ENCODE measurements at places on chromosomes 11 and 22. TPM values are rescaled to one million over a fixed set of nuclear protein-coding genes. Genes with fewer than 3 reads are reported as not detected.

DNA sequence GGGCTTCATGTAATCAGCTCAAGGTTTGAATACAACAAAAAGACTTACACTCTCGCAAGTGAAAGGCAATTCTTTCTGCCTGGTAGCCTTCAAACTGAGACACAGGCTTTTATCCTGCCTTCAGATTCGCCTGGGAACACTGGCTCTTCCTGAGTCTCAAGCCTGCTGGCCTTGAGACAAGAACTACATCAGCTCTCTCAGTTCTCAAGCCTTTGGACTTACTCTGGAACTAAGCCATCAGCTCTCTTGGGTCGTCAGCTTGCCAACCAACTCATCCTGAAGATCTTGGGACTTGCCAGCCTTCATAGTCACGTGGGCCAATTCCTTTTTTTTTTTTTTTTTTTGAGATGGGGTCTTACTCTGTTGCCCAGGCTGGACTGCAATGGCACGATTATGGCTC lies 35.7 kb upstream of the LRRC10B start:
- DNase-seq = peak; percentile 64

DNA sequence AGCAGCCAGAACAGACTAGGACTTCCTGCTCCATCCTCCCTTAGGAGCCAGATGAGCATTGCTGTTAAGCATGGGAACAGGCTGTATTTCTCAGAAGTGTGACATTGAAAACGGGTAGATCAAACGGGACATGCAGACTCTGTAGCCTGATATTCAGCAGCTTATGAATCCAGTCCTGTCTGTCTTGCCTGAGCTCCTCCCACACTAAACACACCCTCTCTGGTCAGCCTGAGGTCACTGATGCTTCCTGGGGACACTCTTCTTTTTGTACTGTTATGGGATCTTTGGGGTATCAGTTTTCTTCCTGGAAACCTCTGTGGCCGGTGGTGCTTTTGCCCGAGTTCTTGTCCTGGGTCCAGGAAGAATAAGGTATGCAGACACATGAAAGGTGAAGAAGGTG lies 35.8 kb downstream of the C11orf91 start:
- DNase-seq = no peak

- DNase-seq = no peak
Measured at GRCh38 chr11:69380451-69380901, 86.5 kb downstream of the MYEOV start.

GRCh38 chr11:20739577-20739976 lies 70.2 kb downstream of the NELL1 start:
- no peak for DNase-seq

DNA sequence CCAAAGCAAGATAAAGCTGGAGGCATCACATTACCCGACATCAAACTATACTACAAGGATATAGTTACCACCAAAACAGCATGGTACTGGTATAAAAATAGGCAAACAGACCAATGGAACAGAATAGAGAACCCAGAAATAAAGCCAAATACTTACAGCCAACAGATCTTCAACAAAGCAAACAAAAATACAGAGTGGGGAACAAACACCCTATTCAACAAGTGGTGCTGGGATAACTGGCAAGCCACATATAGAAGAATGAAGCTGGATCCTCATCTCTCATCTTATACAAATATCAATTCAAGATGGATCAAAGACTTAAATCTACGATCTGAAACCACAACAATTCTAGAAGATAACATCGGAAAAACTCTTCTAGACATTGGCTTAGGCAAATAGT lies 50.0 kb upstream of the CLTCL1 start:
- no peak for DNase-seq

DNA sequence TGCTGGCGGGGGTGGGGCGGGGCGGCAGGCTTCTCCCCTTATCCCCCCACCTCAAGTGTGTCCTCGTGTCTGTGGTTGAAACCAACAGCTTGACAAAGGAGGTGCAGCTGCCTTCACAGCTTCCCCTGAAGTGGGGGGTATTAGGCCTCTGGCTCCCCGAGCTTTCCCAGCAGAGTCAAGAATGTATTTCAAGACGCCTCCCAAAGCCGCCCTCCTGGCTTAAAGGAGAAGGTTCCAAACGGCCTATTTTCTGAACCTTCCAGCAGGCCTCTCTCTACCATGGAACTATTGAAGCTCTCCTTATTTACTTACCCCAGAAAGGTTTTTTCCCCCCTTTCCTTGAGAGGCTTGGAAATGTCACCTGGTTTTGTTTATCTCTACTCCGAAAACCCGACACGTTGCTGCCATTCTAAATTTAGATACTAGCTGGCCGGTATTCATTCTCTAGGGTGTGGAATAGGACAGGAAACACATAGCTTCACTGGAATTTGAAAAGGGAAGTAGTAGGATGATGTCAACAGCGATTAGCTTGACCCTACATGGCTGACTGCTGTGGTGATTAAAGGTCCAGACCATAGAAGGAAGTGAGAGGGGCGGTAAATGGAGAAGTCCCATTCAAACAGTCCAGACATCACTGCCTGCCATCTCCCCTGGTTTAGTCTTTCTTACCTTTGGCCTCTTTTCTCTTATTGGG lies 671 bp upstream of the PICALM start:
- DNase-seq = peak; percentile 71

DNA sequence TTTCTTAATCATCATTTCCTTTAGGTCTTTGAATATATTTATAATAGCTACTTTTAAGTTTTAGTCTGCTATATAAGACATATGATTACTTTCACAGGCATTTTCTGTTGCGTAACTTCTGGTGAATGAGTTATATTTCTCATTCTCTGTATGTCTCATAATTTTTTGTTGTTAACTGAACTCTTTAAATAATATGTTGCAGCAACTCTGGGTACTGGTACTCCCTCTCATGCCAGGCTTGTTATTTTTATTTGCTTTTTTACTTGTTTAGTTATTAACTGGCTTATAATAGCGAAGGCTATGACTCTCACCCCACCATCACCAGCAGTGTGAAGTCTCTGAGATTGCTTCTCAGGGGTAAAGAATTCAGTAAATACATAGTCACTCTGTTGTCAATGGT lies 524.2 kb upstream of the CHORDC1 start:
- no peak for DNase-seq

DNA sequence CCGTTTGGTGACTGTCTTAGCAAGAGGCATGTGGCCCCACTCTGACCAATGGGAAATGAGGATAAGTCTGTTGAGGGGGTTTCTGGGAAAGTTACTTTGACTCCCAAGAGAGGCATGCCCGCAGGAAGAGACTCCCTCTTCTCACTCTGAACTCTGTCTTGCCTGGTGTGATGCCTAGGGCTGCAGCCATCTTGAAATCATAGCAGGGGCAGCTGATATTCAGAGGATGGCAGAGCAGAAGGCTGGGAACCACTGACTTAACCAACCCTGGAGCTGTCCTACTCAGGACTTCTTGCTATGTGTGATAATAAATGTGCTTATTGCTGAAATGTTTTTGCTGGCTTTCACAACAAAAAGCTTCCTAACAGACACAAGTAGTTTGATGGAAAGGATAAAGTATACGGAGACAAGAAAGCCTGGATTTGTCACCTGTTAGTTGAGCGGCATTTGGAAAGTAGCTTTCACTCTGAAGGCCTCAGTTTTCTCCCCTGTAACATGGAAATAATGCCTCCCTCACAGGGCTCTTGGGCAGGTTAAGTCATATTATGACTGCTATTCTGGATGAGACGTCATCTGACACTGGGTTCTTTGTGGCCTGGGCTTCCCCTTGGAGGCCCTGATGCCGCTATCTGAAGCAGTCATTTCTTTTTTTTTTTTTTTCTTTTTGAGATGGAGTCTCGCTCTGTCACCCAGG lies 128.5 kb downstream of the CEP164 start:
- no peak for DNase-seq

DNA sequence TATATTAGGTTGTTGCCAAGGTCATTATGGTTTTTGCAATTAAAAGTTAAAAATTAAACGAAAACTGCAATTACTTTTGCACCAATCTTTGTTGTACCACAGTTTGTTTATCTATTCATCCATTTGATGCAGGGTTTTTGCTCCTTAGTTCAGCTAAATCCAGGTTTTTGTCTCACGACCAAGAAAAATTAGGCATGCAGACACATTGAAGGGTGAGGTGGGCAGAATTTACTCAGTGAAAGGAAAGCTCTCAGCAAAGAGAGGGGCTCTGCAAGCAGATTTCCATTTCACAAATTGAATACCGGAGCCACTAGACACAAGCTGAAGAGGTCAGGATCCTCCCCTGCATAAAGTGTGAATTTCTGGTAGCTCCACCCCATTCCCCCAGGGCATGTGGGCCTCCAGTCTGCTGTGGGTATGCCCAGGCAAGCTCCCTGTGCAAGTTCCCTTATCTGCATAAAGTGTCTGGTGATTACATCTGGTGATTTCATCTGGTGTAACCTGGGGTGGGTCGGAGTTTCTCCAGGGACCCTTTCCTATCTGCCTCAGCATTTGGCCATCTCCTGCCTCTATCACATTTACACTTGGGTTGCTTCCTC lies 33.3 kb downstream of the APOL6 start:
- DNase-seq = no peak

DNA sequence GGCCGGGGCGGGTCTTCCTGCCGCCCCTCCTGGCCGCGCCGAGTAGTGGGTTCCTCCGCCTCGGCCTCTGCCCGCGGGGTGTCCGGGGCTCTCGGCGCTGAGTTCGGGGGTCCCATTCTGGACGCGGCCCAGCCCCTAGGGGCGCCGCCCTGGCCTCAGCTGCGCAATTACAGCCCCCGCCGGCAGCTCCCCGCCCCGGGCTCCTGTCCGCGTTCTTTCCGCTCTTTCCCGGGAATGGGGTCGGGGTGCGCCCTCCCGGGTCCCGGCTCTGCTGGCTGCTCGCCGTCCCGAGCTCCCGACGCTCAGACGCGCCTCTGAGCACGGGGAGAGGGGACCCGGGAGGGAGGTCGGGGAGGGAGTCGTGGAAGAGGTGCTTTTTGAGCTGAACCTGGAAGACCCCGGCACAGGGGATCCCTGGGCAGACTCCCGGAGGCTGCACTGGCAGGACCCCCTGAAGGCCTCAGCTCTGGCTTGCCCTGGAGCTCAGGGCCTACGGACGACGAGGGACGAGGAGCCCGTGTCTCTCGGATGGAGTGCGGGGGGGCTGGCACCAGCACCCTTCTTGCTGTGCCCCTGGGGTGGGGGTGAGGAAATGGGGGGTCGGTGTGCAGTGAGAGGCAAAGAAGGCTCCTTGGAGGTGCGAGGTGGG lies 558 bp downstream of the TSPAN4 start:
- no peak for DNase-seq

DNA sequence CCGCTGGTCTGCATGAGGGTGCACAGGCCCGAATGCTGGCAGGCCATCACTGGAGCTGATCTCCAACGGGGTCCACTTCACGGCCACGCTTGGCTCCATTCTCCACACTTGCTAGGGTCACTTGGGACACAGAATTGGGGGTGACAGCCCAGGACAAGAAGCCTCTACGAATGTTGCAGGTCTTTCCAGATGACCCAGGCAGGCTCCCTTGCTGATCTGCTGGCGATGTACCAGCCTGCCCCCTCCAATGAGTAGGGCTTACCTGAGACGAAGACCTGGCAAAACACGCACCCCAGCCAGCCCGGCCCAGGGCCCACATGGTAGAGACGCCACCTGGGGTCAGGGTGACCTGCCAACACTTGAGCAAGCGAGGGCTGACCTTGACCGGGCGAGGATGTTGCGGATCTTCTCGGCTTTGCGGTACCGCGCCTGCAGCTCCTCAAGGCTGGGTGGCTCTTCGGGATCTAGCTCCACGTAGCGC lies 44.9 kb downstream of the C11orf58 start:
- DNase-seq = no peak

DNA sequence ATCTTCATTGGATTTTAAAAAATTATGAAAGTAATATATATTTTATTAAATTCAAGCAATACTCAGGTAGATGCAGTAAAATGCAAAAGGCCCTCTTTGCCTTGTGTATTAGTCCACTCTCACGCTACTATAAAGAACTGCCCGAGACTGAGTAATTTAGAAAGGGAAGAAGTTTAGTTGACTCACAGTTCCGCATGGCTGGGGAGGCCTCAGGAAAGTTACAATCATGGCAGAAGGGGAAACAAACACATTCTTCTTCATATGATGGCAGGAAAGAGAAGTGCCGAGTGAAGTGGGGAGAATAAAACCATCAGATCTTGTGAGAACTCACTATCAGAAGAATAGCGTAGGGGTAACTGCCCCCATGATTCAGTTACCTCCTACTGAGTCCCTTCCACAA lies 130.8 kb downstream of the HIPK3 start:
- no peak for DNase-seq

- no peak for DNase-seq
Measured at GRCh38 chr11:63502252-63502820, 3.5 kb upstream of the LGALS12 start.

DNA sequence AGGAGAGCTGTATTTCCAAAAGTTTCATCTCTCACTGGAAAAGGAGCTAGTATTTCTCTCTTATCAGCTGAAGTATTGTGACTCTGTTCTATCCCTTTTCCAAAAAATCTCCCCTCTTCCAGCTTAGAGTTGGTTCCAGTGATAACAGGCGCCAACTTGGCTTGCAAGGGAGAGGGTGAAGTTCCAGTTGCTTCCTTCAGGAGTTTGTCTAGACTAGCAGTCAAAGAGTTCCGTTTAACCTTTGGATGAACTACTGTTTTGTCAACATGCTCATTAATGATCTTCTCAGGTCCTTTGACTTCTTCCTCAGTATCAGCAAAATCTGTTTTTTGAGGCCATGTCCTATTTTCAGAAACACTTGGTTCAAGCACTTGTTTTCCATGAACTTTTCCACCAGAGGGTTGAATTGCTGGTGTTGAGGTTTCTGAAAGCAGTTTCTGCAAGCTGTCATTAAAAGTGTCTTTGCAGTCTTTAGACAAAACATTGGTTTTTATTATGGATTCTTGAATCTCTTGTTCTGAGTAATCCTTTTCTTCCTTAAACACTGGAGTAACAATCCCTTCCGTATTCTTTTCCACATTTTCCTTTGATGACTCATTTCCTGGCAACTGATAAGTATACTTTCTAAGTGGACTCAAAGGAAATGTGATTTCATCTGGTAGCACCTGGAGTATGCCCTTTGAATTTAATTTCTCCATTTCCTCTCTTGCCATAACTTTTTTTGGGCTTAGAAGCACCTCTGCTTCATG lies 39.7 kb upstream of the CCDC89 start:
- DNase-seq = no peak

DNA sequence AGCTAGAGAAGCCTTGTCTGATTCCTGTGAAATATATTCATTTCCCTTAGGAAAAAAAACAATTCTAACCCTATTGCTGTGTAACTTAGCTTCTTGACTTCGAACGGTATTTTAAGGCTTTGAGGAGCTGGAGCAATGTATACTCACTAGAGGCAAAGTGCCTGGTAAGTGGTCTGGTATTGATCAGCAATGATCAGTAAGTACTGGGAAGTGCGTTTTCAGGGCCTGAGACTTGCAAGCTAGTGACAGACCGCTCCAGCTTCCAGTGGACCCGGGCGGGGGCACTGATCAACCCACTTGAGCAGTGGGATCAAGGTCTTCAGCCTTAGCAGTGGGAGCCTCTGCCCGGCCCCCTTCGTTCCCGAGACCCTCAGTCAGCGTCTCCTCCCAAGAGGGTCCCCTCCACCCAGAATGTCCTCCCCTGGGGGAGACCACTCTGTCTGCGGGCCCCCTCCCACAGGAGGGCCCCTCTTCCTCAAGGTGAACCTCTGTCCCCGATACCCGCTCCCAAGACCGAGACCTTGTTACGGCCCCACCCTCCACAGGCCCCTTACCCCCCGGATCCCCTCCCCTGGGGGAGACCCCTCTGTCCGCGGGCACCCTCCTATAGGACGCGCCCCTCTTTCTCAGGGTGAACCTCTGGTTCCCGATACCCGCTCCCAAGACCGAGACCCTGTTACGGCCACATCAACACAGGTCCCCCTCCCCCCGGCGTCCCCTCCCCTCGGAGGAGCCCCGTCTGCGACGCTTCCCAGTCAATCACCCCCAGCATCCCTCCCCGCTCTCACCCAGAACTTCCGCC lies 452 bp upstream of the ATXN10 start:
- peak; percentile 13 for DNase-seq

Gene NXPE4
- not detected for polyA plus RNA-seq

Gene FIBIN
- 26.7 TPM for polyA plus RNA-seq

Measured in hindlimb muscle (tissue), 1 donor.